ENCODE measurements at places on chromosomes 11 and 22.

GRCh38 chr11:94794287-94795168, 26.4 kb downstream of the AMOTL1 start:
- DNase-seq = no peak

GRCh38 chr11:76159303-76159937, 46.9 kb downstream of the WNT11 start:
- no peak for DNase-seq

DNA sequence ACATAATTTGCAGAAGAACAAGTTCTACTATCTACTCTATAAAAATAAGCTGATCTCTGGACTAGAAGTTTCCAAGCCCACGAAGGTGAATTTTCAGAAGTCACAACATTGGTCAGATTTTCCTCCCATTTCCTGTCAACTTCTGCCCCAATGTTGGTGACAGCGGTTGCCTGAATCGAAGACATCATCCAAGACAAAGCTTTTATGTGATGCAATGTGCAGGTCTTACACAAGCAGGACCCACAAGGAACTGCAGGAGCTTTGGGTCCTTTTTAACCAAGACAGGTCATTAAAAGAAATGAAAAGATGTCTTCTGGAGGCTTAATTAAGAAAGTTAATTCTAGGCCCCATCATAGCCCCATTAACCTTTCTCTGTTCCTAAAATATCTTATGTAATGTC, 125.6 kb upstream of the BLID start:
- no peak for DNase-seq

DNA sequence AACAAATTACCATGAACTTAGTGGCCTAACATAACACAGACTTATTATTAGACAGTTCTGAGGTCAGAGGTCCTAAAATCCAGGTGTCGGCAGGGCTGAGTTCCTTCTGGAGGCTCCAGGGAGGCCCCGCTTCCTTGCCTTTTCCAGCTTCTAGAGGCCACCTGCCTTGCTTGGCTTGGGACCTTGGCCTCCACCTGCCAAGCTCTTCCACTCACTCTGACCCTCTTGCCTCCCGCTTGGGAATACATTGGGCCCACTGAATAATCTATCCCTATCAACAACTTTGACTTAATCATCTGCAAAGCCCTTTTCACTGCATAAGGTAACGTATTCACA, 3.2 kb upstream of the MS4A10 start:
- DNase-seq = no peak

- no peak for DNase-seq
These were observed 11.1 kb downstream of the SYNGR1 start for GRCh38 chr22:39360674-39361413.

DNA sequence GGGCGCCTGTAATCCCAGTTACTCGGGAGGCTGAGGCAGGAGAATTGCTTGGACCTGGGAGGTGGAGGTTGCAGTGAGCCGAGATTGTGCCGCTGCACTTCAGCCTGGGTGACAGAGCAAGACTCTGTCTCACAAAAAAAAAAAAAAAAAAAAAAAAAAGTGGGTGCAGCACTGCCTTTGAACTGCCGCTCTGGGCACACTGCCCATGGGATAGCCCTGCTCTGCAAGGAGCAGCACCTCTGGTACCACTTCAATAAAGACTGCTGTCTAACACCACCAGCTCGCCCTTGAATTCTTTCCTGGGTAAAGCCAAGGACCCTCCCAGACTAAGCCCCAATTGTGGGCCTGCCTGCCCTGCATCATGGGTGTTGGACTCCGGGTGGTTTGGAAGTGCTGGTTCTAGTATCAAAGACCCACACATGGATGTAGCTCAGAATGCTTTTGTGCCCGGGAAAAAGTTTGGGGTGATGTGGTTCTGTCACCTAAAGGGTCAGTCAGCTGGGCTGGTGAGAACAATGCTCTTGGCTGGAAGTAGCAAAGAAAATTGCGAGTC, 444.3 kb downstream of the TBC1D22A start:
- DNase-seq = no peak

- no peak for DNase-seq
These were observed 51.5 kb downstream of the PIK3C2A start for GRCh38 chr11:17156283-17156682.

GRCh38 chr11:32081901-32082300, 9.0 kb upstream of the RCN1 start:
- DNase-seq = no peak

DNA sequence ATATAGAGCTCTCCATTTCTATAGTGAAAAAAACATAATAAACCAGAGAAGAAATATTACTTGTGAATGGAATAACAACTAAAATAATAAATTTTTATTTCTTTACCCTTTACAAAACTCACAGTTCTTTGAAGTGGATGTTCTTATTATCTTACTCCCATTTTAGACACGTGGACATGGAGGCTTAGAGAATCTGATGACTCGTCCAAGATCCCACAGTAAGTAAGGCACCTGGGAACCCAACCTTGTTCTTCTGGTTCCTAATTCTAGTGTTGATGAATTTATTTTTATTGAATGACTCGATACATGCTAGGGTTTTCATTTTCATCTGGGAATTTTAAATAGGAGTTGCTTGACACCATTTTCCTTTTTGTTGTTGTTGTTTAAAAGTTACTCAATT, 1.8 kb downstream of the BPIFC start:
- no peak for DNase-seq

DNA sequence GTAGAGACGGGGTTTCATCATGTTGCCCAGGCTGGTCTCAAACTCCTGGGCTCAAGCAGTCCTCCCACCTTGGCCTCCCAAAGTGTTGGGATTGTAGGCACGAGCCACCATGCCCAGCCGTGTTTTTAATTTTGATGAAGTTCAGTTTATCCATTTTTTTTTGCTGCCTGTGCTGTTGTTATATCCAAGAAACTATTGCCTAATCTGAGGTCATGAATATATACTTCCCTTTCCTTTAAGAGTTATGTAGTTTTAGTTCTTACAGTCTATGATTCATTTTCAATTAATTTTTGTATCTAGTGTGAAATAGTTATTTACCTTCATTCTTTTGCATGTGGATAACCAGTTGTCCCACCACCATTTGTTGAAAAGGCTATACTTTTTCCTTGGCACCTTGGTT, 50.3 kb upstream of the SORL1-AS1 start:
- DNase-seq = no peak

DNA sequence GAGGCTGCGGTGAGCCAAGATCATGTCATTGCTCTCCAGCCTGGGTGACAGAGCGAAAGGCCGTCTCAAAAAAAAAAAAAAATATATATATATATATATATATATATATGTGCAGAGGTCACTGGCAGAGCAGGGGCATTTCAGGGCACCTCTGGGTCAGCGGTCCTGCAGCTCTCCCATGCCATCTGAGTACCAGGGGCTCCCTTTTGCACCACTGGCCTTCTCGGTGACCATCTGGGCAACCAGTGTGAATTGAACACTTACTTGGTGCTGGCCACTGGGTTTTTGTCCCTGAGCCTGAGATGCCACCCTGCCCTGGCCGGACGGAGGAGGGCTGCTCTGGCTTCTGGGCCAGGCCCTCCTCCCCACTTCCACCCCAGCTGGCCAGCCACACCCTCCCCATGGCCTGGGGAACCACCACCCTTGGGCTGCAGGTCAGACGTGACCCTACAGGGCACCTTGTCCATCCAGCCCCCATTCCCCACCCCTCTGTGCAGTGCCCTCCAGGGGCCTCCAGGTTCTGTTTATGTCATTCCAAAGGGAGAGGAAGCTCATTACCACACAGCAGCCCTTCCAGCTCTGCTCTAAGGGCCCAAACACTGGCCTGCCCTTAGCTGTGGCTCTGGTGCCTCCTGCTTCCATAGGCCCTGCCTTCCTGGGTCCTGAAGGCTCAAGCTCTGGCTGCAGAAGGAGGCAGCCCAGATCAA, 10.3 kb downstream of the MAPK8IP1 start:
- DNase-seq = no peak

- DNase-seq = no peak
These were observed 36.6 kb downstream of the SMIM38 start for GRCh38 chr11:69192301-69192721.

- DNase-seq = no peak
These were observed 104.4 kb upstream of the PLET1 start for GRCh38 chr11:112364962-112365481.

DNA sequence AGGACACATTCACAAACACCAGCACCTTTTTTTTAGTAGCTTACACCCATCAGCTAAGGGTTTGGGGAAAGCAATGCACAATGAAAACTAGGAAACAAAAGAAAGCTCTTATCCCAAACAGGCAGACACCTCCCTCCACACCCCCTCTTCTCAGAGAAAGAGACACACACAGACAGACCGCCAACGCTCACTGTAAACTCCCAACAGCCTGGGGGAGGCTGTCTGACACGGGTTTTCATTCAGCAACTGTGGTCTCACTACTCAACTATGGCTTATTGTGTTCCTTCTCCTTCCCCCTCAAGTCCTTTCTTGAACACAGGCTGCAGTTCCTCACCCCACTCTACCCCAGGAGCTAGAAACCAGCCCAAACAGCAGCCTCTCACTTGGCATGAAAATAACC, 123.4 kb downstream of the C11orf58 start:
- DNase-seq = no peak

DNA sequence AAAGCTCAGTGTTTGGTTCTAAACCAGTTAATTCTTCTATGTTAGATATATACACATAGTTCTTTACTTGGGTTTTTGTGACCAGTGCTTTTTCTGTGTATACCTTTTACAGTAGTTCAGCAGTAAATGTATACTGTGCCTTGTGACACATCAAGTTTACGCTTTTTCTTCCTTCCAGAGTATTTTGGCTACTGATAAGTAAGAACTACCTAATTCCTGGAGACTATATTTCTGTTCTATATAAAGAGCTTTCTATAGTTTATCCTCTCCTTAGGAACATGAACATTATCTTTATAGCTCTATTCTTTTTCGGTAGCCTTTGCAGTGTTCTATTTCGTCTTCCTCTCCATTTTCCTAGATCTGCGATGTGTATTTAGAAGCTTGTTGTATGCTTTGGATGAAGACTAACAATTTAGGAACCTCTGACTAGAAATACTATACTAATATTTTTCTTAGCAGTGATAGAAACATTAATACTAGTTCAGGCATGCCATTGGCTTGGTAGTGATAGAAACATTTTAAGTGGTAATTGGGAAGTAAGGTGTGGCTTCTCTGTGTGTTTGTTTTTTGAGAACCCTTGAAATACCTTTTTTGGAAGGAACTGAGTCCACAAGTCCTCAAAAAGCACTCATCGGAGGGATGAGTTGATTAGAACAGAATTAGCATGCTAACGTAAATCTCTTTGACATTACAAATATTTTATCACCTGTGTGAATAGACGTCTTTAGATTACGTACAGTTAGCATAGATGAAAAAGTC, 74.6 kb downstream of the ARHGEF12 start:
- DNase-seq = no peak

- DNase-seq = no peak
These were observed 101.1 kb upstream of the PITPNB start for GRCh38 chr22:28019881-28020861.

DNA sequence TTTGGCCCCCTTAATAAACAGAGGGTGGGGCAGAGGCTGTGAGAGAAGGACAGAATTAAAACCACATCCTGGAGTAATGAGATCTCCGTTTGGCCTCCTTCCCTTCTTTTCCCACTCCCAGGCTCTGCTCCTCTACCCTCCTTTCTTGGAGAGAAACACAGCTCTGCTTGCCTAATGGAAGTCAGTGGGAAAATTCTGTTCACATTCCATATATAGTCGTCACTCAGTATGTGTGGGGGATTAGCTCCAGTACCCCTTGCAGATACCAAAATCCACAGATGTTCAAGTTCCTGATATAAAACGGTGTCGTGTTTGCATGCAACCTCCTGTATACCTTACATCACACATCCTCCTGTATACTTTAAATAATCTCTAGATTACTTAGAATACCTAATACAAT, 37.6 kb upstream of the THY1 start:
- no peak for DNase-seq

GRCh38 chr11:130157101-130157500, 2.5 kb upstream of the ST14 start:
- DNase-seq = no peak

DNA sequence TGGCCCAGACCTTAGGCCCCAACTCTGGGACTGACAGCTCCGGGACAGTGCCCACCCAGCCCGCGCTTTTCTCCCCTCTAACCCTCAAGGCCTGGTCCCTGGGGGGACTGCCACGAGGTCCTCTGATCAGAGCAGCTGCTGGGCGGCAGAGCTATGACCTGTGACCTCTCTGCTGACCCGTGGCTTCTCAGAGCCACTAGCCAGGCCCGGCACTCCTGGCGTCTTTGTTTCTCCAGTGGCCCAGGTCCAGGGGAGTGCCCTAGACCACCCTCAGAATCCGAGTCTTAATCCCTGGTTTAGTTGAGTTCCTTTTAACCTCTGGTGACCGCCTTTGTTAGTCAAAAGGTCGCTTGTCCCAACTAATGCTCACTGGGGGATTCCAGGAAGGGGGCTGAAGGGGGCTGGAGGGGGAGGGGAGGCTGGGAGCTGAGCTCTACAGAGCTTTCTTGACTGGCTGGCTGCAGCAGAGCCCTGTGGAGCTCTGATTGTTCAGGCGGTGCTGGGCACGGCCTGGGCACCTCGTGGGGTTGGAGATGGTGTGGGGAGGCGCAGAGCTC, 1.2 kb downstream of the FBLN1 start:
- no peak for DNase-seq

DNA sequence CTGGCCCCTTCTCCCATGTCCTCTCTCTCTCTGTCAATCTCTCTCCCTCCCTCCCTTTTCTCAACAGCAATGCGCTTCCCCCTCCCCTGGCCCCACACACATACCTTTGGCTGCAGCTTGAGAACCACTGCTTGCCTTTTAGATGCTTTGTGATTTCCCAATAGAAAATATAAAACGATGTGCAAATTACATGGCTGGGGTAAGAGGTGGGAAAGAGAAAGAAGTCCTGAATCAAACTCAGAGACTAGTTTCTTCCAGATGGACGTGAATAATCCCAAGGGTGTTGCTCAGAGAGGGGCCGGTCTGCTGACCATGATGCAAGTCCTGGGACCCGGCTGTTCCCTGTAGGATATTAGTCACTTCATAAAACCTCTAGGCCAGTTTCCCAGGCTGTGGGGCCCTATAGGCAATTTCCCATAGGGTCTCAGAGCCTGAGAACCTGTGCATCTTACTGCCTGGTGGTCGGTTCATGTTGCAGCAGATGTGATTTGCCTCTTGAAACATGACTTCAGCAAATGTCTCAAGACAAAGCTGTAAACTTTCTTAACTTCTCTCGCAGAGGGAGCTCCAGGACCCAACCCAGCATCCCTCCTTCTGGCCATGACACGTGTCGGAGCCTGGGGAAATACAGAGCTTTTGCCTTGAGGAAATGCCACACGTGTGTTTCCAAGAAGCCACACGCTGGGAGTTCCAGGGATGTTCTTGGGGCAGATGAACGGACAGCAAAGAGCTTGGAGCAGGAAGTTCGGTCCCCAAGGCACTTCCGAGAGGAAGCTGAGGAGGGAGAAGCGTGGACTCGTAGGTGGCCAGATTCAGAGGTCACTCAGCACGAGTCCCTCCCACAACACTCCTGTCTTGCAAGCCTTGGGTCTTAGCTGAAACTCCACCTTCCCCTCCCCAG, 34.5 kb upstream of the ETS1 start:
- DNase-seq = no peak

Data from cortex of kidney (tissue), 1 donor.